ENCODE measurements at places on chromosomes 13 and 19.

- no peak for DNase-seq
These were observed 48.1 kb downstream of the SCEL start for GRCh38 chr13:77583581-77583980.

DNA sequence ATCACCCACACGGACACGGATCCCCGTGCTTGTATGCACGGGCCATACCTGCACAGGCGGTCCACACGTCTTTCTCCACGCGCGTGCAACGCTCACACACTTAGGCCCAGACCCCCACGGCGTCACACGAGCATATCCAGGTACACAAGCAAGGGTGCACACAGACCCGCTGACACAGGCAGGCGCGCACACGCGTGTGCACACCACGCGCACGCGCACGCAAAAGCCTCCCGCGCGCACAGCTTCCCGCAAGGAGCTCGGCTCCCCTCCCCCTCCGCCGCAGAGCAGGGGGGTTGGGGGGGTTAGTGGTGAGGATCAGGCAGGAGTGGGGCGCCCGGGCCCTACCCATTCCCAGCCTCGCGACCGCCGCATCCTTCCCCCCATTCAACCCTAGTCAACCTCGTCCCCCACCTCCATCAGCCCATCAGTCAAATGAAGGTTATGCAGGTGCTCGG lies 407 bp downstream of the RAB3A start:
- no peak for DNase-seq

GRCh38 chr13:77351315-77351714 lies 24.4 kb upstream of the MYCBP2 start:
- DNase-seq, result no peak

- no peak for DNase-seq
These were observed 35.8 kb upstream of the MEDAG start for GRCh38 chr13:30870049-30870884.

DNA sequence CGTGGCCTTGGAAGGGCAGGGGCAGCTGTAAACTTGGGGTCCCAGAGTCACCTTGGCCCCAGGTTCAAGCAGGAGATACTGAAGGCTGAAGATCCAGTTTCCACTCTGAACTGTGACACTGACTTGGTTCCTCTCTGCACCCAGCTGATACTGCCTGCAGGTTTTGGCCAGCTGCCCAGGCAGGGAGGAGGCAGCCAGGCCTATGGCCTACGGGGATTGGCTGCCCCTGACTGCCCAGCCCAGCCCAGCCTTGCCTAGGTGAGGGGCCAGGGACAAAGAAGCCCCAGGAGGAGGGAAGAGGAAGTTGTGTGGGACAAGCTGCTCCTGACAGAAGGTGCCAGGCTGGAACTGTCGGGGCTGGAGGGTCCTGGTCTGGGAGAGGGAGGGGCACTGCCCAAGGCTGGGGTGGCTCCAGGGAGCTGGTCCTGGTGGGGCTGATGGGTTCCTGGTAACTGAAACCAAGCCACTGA lies 51.7 kb upstream of the CYP4F8 start:
- no peak for DNase-seq

DNA sequence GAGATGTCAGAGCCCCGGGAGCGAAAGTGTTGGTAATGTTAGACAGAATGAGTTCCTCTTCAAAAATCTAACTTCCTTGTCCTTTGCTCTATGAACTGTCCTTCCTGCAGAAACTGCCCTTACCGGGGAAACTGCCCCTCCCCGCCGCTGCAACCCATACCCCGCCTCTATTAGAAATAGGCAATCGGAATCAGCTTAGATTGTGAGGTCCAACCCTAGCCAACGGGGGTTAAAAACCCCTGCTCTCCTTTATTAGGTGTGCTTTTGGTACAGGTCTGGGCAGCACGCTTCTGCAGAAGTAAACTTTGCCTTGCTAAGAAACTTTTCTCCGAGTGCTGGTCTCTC lies 11.5 kb upstream of the CAPNS1 start:
- no peak for DNase-seq

DNA sequence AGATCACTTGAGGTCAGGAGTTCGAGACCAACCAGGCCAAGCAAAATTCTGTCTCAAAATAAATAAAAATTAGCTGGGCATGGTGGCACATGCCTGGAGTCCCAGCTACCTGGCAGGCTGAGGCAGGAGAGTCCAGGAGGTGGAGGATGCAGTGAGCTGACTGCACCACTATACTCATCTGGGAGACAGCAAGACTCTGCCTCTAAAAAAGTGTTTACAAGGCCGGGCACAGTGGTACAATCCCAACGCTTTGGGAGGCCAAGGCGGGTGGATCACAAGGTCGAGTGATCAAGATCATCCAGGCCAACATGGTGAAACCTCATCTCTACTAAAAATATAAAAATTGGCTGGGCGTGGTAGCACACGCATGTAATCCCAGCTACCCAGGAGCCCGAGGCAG lies 4.2 kb upstream of the DAPK3 start:
- DNase-seq, result no peak

DNA sequence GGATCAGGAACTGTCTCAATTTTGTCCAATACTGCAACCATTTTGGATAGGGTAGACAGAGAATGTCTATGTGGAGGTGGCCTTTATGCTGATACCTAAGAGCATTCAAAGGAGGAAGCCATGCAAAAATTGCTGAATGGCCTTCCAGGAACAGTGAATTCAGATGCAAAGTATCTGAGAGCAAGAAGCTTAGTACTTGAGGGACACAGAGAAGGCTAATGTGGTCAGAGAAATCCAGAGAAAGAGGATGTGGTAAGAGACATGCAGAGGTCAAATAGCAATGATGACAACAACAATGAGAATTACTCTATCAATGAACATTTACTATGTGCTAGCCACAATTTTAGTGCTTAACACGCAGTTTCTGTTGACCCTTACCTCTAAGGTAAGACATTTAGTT lies 785.6 kb upstream of the KLHL1 start:
- DNase-seq, result no peak

Data from cortex of kidney (tissue), 1 donor.